ENCODE measurements at places on chromosomes 7 and 10.
A peak's percentile ranks its signal among the peaks of the same experiment; 100 is the strongest.

GRCh38 chr10:86535132-86535882 is 13.7 kb upstream of the WAPL start:
- DNase-seq, result peak; percentile 22

GRCh38 chr7:129824291-129825208 is 128.2 kb downstream of the UBE2H start:
- DNase-seq, result no peak

DNA sequence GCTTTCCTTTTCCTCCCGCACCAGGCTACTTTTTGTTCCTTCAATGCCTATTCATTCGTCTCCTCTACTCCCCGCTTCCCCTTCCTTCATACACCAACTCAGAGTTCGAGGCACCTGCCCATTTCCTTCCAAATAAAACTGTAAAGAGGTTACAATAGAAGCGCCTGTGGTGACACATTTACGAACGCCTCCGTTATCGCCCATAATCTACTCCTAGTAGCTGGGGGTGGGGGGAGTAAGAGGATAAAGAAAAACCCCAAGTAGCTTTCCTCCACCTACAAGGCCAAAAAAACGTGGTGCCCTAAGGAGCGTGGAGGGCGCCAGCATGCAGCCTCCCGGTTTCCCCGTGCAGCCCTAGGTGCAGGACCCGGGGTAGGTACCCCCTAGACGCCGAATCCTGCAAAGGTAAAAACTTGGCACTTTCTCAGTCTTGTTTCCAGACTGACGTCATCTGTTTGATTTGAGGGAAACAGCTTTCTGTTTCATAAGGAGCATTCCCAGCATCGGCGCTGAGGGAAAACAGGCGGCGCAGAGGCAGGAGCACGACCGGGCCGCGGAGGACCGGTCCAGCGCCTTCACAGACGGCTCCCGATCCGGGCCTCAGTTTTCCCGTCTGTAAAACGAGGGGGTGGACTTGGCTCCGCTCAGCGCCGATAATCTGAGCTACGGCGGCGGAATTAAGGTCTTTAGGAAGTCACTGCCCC is 922 bp downstream of the PPA1 start:
- DNase-seq, result peak; percentile 28

GRCh38 chr7:70867513-70867912 is 264.4 kb upstream of the GALNT17 start:
- no peak for DNase-seq

GRCh38 chr7:144386741-144387140 is 16.8 kb downstream of the NOBOX start:
- DNase-seq, result no peak

Data from CD4-positive, CD25-positive, alpha-beta regulatory T cell (primary cell).